Fibroblast of lung (primary cell): ENCODE measurements at places on chromosomes 1 and 21. TPM values are rescaled to one million over a fixed set of nuclear protein-coding genes. Genes with fewer than 3 reads are reported as not detected.

The RNU1-2 gene
- under 0.01 and 3,997 TPM in 2 replicates for total RNA-seq

DNA sequence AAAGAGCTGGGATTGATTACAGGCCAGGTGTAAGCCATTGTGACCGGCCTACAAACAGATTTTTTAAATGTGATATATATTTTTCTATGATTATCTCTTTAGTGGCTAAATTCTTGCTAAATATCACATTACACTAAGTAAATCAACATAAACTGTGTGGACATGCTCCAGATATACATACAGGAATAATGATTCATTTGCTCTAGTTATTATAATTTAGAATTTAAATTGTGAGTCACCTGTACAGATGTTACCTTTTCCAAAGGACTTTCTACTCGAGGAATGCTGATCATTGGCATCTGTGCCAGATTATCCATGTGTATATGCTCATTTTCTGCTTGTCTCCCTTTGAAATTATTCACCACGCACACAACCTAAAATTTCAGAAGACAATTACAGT is 90.1 kb downstream of the PLPPR5 start:
- DNase-seq, result no peak

- peak; percentile 74 for DNase-seq
These were observed 25.2 kb upstream of the SLAMF9 start for GRCh38 chr1:159979257-159979656.

DNA sequence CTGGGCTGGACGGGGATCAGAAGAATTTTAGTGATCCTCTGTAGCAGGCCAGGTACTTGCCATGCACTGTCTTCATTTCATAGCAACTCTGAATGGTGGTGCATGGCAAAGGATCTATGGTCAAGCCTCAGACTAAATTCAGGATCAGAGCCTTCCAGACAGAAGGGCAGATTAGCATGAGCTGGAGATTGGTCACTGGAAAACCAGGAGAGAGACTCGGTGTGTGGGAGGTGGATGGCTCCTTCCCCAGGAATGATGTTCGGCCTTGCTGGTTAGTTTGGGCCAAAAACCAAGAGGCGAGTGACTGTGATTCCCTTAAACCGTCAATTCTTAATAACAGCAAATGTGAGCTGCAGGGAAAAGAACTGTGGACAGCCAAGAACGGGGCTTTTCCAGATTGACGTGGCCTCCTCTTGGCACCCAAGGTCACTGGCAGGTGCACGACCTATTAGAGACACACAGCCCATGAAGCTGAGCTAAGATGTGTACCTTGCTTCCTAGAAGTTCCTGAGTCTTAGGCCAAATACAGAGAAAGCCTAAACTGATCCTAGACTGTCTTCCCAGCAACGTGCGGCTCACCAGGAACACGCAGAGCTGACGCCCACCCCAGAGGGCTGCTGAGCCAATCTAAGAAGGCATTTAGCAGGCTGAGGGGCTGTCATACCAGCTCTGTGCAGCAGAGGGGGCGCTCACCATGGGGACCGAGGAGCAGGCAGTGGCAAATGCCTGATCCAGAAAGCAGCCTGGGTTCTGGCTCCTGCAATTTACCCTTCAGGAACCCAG is 18.5 kb downstream of the ALDH4A1 start:
- peak; percentile 63 for DNase-seq

- no peak for DNase-seq
These were observed 17.2 kb downstream of the MEF2D start for GRCh38 chr1:156483397-156483796.

- DNase-seq, result no peak
These were observed 14.5 kb downstream of the NES start for GRCh38 chr1:156662800-156663055.

The RXFP4 gene
- not detected in 2 replicates for total RNA-seq

The AIM2 gene
- not detected in 2 replicates for total RNA-seq

The HES5 gene
- not detected in 2 replicates for total RNA-seq

DNA sequence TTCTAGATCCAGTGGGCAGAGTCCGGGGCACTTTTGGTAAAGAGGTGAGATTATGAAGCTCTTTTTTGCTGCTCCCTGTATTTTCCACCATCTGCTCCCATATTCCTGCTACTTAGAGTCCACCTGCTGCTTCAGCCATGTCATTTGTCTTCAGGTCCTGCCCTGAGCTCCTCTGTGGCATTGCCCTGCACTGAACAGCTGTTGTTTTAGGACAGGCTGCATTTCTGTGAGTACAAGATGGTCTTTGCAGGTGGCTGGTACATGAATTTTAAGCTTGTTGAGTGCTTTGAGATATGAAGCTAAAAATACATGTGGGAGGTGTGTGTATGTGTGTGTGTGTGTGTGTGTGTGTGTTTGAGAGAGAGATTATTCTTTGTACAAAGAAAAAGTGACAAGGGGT is 21.9 kb downstream of the MT1HL1 start:
- no peak for DNase-seq

DNA sequence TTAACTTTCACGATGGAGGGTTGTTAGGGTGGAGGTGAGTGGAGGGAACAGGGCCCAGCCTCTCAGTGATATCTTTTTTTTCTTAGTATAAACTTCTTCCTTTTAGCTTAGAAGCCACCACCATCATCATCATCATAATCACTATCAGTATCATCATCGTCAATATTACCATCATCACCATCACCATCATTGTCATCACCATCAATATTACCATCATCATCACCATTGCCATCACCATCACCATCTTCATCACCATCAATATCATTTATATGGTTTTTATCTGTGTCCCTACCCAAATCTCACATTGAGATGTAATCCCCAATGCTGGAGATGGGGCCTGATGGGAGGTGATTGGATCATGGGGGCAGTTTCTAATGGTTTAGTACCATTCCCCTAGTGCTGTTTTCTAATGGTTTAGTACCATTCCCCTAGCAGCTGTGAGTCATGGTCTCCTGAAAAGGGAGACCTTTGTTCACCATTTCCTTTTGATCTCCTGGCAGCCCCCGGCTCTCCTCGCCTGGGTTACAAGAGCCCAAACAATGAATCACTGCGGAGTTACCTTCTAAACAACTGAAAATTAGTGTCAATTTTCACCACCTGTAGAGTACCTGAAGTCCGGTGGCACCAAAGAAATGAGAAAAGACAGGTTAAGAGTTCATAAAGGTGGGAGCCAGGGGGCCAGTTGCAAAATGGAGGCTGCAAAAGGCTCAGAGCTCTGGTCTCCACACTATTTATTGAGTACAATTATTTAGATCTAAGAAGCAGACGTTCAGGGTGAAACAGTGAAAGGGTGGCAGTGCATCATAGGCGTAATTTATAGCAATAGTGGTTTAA is 3.1 kb upstream of the PLA2G2E start:
- DNase-seq, result peak; percentile 16

The ANKRD35 gene
- total RNA-seq, result 2.3 and 4.5 TPM in 2 replicates

DNA sequence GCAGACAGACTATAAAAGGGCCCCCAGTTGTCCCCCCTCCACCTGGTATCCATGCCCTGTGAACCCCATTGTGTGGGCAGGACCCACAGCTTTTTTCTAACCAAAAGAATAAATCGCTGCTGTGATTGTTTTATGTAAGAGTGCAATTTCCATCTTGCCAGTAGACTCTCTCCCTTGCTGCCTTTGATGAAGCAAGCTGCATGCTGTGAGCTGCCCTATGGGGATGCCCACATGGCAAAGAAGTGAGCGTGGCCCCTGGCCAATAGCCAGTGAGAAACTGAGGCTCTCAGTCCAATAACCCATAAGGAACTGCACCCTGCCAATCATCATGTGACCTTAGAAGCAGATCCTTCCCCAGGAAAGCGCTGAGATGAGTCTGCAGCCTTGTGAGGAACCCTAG is 37.8 kb upstream of the FMOD start:
- DNase-seq, result no peak

DNA sequence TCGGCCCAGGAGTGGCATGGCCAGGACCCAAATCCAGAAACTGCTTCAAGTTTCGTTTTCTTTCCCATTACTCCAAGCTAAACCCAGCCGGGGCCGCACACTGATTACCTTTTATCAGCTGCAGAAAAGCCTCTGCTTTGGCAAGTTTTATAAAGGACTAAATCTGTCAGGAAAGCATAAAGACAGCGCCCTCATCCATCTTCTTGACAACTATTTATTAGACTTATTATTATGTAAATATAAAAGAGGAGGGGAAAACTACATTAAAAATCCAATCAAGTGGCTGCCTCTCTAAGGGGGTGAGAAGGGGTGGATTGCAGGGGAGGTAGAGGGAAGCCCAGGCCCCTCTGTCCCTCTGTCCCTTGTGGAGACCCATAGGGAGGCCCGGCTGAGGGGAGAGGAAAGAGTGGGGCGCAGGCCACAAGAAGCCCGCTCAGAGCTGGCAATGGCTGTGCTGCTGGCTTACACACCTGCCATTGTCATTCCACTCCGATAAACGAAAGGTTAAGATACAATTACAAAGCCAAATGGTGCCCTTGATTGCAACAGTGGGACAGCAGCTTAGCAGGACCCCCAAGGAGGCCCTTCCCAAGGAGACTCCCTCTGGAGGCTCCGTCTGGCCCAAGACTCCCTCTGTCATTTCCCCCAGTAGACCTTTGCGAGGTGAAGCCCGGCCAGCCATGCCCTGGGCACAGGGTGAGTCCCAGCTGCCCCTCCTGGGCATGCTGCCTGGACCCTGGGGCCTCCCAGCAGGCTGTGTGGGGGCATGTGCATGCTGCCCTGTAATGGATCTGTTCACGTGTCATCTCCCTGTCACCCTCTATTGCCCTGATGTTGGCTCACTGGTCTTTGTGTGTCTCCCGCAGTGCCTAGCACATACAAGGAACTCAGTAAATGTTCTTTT is 45.4 kb downstream of the KCND3 start:
- DNase-seq, result no peak

The PLA2G2F gene
- not detected in 2 replicates for total RNA-seq

DNA sequence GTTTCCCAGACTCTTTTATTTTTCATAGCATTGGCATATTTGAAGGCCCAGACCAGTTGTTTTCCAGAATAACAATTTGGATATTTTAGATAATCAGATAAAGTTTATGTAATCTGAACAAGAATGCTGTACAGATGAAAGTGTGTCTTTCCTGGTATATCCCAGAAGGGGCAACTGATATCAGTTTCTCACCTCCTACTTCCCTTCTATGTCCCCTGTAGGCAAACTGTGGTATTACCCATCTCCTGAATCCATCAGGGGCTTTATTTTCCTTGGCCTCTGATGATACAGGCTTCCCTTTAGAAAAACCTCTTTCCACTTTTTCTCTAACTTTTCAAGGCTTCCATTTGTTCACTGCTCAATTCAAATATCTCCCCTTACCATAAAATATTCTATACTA is 87.5 kb upstream of the RGS1 start:
- DNase-seq, result no peak

DNA sequence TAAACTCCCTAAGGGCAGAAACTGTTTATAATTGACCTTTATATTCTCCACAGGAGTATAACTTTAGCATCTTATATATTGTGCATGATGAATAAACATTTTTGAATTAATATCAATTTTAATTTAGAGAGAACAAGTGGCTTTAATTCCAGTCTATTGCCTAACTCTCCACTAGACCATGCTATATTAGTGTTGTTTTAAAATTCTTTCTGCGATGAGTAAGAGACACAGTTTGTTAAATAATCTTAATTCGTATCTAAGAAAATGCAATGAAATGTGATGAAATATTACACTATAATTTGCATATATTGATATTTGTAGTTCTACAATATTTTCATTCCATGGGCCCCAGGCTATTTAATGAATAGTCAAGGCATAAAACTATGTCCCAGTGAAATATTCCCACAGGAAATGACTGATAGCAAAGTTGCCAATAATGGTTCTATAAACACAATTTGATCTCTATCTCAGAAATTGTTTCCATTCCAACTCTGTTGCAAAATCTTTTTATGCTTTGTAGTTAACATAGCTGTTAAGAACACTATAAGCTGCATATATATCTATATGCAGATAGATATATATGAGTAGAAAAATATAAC is 2.9 kb upstream of the SYDE2 start:
- DNase-seq, result peak; percentile 38

- no peak for DNase-seq
These were observed 6.4 kb downstream of the FCRL2 start for GRCh38 chr1:157770442-157771043.

DNA sequence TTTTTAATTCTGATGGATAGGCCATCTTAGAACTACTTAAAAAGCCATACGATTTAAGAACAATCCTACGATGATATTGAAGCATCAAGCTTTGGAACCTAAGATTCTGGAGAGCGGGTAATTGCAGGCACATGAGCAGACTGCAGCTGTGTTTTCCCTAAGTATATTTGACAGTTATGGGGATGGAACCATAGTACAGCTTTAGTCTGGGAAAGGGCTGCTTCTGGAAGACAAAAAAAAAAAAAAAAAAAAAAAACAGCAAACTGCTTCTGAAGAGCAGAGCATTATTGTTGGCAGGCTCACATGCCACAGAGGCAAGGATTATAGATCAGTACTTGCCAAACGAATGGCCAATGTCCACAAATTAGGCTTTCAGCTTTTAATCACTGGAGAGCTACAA is 1618.7 kb downstream of the AMY1C start:
- no peak for DNase-seq

The IFNLR1 gene
- under 0.01 TPM in 1 of 2 replicates, not detected in the other for total RNA-seq

The TEDDM1 gene
- not detected in 2 replicates for total RNA-seq

The UTP11 gene
- 34.8 and 39.5 TPM in 2 replicates for total RNA-seq

- peak; percentile 20 for DNase-seq
These were observed 1.5 kb downstream of the ATP1A1 start for GRCh38 chr1:116374353-116375147.

GRCh38 chr1:223652436-223652941 is 13.0 kb downstream of the CAPN8 start:
- peak; percentile 44 for DNase-seq

The NBPF14 gene
- total RNA-seq, result 53.2 and 87.2 TPM in 2 replicates
